ENCODE measurements at places on chromosomes 1 and 21. TPM values are rescaled to one million over a fixed set of nuclear protein-coding genes. Genes with fewer than 3 reads are reported as not detected.

DNA sequence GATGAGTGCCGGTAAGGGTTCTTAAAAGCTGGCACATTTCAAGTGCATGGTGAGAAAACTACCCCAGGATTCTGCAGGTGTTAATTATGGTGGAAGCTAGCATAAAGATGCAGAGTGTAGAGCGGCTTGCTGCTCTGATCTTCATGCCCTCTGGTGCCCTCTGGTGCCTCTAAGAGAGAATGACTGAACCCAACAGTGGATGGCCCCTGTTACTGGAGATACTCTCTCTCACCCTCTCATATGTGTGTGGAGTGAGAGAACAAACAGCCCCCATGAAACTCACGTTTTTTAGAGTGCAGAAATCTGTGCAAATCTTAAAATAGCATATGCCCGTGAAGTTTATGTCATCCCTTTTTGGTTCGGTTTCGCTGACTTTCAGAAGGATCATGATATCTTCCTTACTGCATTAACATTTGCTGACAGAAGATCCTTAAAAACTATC lies 90.0 kb downstream of the GRIK1 start:
- peak; percentile 71 for DNase-seq

DNA sequence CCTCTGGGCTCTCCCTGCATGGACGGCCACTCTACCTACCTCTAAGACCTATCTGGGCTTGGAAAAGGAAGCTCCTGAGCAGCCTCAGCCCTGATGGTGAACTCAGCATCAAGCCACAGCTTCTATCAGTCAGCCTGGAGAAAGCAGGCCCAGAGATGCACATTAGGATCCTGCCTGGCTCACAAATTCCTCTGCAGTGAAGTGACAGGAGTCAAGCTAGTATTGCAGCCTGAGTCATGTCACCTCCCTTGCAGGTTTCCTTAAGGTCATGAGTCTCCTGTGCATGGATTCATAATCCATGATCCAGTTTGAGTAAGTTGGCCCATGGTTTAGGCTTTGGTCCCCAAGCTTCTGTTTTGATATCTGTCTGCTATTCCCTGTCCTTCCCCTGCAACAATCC lies 37.9 kb upstream of the DUSP10 start:
- DNase-seq, result no peak

DNA sequence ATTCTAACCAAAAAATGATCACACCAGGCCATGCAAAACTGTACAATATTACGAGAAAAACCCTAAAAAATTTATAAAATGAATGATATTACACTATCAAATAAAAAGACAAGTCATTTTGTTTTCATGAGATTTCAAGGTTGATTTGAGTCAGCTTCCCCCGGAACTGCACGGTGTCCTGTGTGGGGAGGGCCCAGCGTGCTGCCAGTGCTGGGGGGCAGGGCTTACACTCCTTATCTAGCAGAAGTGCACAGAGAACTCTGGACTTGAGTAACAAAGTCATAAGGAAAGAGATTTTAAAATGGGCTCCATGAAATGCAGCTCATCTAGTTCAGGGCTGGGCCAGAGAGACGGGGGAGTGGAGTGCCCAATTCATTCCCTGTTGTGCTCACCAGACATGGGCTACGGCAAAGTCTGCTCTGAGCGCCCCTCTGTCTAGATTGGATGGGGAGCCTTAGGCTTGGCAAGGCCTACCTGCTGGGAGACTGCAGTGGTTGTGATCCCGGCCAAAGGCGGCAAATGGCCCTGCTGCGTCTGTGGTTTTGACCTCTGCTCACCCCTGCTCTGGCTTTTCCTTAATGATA lies 50.1 kb downstream of the COQ8A start:
- DNase-seq, result no peak

GRCh38 chr1:206469411-206469932 lies 804 bp upstream of the IKBKE start:
- no peak for DNase-seq

The CXADR gene
- polyA plus RNA-seq, result 0.92 TPM

The PDC gene
- 0.09 TPM for polyA plus RNA-seq

The OR2T34 gene
- polyA plus RNA-seq, result not detected
